Epithelial cell of esophagus (primary cell): ENCODE measurements at places on chromosomes 6 and 20.

DNA sequence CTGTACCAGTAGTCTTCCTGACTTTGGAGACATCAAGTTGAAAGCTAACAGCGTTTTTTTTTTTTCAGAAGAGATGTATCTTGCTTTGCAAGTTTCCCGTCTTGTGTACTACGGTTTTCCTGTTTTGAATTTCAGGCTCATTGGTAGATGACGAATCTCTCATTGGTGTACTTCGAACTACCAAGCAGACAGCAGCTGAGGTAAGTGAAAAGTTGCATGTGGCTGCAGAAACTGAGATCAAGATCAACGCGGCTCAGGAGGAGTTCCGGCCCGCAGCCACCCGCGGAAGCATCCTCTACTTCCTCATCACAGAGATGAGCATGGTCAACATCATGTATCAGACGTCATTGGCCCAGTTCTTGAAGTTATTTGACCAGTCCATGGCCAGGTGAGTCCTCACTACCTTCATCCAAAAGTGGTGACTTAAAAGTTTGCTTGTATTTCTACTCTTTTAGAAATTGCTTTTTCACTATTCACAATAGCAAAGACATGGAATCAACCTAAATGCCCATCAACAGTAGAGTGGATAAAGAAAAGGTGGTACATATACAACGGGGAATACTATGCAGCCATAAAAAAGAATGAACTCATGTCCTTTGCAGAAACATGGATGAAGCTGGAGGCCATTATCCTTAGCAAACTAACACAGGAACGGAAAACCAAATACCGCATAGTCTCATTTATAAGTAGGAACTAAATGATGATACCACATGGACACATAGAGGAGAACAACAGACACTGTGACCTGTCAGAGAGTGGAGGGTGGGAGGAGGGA, 110.6 kb upstream of the GLP1R start:
- DNase-seq, result no peak

DNA sequence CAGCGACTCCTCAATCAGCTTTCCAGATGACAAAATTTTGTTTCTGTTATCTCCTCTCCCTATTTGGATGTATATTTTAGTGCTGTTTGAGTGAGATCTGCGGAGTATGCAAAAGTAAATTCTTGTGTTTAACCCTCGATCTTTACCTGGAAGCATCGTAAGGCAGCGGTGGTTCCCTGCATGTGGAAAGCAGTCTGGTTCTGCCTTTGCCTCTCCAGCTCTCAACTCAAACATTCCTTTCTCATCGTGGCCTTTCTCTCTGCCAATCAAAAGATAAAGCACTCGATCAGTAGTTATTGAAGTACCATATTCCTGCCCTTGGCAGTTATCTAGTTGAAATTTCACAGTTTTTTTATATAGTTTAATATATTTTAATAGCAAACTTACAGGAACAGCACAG, 44.0 kb upstream of the BTN3A2 start:
- DNase-seq, result no peak

GRCh38 chr6:88165844-88166492, at the start of gene CNR1:
Gene CNR1 (minus strand): TSS chr6:88166347. CDS start chr6:88145274, 21,073 bp downstream.
- DNase-seq, result peak; percentile 28

- DNase-seq, result no peak
Observed at GRCh38 chr6:170084166-170084730, 206.6 kb downstream of the DLL1 start.

DNA sequence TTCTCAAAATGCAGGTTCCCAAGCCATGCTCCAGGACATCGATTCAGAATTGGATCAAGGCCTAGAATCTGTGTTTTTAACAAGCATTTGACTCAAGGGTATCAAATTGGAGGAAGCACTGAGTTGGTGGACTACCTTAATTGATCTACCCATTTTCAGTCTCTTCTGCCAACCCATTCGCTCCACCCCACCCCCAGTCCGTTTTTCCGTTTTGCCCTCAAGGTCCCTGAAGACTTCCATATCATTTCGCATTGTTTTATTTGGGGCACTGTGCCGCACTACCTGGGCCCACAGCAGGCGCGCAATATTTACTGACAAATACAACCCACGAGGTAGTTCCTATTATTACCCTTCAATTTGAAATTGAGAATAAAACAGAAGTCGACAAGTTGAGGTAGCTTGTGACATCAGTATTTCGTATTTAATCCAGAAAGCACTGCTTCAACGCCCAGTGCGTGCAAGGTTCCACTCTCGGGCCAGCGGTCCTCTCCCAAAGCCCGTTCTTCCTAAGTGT, 557 bp upstream of the DHX35 start:
- DNase-seq, result no peak

- no peak for DNase-seq
Observed at GRCh38 chr6:1697688-1698351, 88.1 kb downstream of the FOXC1 start.

DNA sequence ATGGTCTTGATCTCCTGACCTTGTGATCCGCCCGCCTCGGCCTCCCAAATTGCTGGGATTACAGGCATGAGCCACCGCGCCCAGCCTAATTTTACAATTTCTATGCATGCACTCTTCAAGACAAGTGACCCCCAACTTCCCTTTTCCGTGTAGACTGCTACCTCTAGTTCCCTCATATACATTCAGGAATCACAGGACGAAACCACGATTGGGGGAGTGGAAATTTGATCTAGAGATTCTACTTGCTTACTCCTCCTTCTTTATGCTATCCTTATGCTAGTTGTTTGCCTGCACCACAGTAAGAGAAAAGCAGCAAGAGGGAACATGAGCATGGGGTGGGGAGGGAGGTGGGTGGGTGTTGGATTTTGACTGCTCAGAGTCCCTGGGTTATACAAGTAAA, 34.9 kb downstream of the OSTM1 start:
- DNase-seq, result no peak

GRCh38 chr6:166996406-166996805, 2.8 kb upstream of the CEP43 start:
- DNase-seq, result peak; percentile 59

DNA sequence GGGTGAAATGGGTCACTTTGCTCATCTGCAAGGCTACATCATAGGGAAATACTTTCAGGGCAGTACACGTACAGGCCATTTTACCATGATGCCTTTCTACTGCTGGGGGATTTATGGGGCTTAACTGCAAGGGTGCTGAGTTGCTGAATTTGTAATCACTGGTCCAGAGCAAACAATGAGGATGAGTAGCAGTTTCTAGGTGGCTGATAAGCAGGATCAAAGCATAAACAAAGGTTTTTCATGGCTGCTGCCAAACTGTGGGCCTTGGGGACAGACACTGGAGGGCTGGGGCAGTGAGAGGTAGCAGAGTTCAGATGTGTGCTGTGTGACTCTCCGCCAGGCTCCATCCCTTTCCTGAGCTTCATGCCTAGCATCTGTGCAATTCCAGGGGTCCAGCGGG, 68.3 kb downstream of the CNBD2 start:
- no peak for DNase-seq

DNA sequence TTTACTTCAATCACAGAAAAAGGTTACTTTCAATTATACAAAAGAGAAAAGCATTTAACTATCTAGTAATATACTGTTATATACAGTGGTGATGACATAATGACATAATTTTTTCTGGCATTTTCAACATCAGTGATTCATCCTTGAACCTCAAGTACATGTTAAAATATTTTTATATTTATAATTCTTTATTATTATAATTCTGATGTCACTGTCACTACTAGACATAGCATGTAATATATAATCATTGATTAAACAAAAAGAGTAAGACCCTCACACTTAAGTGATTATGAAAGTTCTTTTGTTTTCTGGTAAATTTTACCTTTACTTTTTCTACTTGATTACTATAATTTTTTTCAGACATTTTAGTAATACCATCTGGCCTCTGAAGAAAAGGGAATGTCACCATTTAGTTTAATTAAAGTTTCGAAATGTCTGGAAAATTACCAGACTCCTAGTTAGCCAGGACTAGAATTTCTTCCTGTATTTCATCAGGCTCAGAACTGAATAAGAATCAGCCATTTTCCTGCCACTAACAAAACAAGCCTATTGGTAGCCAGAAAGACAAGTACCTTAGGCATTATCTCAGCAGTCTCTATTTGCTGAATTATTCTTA, 71.5 kb downstream of the FILIP1 start:
- peak; percentile 33 for DNase-seq

DNA sequence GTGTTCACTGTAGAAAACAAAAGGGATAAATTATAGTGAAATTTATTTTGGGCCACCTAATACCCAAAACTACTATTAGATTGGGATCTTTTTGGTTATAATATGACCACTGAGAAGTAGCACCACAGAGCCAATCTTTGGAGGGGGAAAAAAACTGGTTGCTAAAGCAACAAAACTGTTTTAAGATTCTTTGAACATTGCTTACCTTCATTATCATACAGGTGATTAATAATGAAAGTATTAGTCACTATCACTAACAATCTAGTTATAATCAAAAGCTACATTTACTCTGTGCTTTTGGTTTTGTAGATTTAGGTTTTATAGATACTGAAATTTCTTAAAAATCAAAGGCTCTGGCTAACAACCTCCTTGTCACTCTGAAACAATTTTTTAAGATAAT, 31.7 kb downstream of the STX7 start:
- no peak for DNase-seq

DNA sequence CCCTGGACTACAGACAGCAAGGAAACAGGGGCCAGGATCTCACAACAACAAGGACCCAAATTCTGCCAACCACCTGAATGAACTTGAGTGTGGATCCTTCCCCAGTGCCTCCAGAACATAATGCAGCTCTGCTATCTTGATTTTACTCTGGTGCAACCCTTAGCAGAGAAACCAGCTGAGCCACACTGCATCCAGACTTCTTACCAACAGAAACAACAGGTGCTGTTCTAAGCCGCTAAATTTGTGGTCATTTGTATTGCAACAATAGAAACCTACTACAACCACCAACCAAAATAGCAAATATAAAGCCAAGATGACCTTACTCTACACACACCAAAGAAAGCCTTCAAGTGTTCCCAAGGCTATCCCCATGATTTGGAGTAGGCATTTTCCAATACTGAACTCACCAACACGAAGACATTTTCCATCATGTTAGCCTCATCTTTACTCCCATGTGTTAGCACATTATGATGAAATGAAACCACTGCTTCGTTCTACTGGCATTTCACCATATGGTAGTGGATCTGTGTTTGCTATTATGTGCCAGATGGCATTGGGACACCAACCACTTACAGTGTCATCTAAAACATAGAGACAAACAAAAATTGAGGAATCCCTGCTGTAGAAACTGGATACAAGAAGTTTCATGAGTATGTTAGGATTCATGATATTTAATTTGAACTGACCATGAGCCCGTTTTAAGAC, 249.8 kb upstream of the ID4 start:
- DNase-seq, result no peak

- peak; percentile 17 for DNase-seq
Observed at GRCh38 chr6:90199900-90200299, 96.7 kb downstream of the BACH2 start.

- no peak for DNase-seq
Observed at GRCh38 chr6:156688620-156688971, 88.6 kb upstream of the ARID1B start.

DNA sequence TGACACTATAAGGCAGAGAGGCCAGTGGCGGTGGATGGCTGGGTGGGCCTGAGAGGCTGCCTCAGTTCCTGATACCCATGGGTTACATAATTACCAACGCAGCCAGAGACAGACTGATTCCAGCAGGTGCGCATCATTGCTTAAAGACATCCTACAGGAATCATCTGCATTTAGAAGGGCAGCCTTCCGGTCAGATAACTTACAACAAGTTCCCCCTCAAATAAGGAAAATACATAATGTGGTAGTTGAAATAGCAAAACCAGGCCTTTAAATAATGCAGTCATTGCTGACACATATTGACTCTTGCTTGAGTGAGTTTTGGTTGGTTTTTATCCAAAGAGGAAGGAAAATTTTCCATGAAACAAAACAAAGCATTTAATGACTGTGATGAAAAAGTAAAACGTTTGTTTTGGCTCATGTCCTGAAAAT, 81.9 kb downstream of the SIM1 start:
- no peak for DNase-seq

DNA sequence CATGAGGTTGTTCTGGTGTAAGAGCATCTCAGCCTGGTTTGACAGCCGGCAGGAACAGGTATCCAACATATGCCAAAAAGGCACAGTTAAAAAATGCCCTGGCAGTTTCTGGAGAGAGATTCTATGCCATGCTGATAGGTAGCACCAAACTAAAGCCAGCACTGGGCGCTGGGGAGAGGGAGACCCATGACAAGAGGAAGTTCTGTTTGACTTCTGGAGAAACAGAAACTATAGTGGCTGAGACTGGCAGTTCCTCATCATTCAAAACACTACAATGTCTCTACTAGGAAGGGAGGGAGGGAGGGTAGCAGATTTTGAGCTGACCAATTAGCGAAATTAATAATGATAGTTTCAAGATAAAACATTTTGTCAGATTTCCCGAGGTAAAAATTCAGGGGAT, 174.1 kb downstream of the ADAT2 start:
- DNase-seq, result no peak

GRCh38 chr20:50190251-50191064, at the start of gene CEBPB:
Gene CEBPB (plus strand): TSS chr20:50190830. CDS start chr20:50191034, 204 bp downstream.
- peak; percentile 86 for DNase-seq

- DNase-seq, result no peak
Observed at GRCh38 chr6:105677671-105678475, 275.0 kb upstream of the PREP start.

DNA sequence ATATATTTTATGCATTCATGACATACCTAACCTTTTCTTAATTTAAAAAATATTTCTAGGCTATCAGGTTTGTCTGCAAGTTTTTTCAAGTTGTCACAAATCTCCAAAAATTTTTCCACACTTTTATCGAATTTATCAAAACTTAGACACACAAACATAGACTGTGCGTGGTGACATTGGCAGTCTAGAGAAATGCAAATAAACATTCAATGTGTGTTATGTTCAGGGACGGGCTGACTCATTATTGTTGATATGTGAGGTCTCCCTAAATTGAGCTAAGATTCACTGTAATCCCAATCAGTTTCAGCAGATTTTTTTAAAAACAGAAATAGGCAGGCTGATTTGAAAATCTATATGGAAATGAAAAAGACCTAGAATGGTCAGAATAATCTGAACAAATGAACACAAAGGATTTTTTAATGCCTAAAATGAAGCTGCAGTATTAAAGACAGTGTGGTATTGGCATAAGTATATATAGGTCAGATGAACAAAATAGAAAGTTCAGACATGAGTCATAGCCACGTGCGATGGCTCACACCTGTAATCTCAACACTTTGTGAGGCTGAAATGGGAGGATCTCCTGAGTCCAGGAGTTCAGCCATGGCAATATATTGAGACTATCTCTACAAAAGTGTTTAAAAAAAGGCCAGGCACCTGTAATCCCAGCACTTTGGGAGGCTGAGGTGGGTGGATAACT, 19.2 kb downstream of the BLTP3A start:
- DNase-seq, result peak; percentile 85

DNA sequence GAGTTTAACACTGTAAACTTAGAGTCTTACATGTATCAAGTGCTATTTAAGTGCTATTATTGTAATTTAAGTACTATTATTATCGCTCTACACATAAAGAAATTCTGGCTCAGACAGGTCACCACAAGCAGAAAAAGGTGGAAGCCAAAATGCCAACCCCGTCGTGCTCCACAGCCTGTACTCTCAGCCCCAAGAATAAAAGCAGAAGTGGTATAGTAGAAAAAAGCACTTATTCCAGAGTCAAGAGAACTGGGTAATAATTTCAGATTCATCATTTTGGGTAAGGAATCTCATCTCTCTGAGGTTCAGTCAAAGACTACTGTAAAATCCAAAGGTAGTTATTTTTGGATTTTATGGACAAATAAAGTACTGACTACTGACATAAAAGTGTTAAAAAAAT, 943 bp downstream of the ZUP1 start:
- DNase-seq, result peak; percentile 11
